Fibroblast of upper back skin (primary cell): ENCODE measurements at places on chromosomes 5 and 9.

DNA sequence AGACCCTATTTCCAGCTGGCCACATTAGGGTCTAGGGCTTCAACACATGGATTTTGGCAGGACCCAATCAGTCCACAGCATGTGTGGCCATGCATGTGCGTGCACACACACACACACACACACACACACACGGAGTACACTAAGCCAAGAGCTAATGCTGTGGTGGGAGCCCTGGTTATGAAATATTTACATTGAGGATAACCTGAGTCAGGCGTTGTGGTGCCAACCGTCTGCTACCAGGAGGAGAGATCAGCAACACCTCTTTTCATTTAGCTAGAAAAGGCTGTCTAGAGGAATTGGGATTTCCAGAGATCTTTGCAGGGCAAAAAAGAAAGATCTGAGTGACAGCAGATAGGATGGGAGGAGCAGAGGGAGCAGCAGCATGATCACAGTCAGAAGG, 141.5 kb downstream of the TRPM3 start:
- DNase-seq = peak; percentile 39

DNA sequence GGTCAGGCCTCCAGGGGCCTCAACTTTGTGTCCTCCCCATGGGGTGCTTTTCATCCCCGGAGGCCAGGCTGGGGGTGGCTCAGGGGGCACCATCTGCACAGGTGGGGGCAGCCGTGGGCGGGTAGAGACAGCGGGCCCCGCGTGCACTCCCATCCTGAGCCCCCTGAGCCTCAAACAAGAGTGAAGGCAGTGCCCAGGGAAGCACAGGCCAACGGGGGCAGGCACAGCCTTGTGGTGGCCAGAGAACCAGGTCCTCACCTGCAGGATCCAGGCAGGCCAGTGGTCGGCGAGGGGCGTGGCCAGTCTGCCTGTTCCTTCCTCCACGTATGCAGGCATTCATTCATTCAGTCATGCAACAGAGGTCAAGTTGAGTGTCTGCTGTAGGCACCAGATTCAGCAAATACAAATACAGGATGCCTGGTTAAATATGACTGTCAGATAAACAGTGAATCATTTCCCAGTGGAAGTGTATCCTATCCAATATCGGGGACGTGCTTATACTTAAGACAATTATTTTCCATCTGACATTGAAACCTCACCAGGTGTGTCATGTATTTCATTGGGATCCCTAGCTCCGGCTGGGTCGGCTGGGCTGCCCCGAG, 22.3 kb downstream of the KCNT1 start:
- DNase-seq = no peak

- peak; percentile 37 for DNase-seq
Measured at GRCh38 chr9:133855802-133856521, 117.8 kb upstream of the SARDH start.

DNA sequence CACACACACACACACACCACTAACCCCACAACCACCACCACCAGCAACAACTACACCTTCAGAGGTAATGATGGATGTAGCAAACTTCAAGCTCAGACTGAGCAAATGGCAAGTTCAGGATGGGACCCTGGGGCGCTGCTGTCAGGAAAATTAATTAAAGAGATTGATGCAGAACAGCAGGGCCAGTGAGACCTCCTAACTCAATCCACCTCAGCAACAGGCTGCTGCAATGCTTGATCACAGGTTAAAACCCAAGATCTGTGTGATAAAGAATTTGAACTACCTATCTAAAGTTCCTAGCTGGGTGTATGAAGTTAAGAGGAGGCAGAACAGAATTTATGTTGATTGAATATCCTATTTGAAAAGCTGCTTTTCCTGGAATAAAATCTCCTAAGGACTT, 140.3 kb upstream of the FER start:
- DNase-seq = no peak

GRCh38 chr5:155259648-155260047, 246.1 kb downstream of the KIF4B start:
- no peak for DNase-seq

DNA sequence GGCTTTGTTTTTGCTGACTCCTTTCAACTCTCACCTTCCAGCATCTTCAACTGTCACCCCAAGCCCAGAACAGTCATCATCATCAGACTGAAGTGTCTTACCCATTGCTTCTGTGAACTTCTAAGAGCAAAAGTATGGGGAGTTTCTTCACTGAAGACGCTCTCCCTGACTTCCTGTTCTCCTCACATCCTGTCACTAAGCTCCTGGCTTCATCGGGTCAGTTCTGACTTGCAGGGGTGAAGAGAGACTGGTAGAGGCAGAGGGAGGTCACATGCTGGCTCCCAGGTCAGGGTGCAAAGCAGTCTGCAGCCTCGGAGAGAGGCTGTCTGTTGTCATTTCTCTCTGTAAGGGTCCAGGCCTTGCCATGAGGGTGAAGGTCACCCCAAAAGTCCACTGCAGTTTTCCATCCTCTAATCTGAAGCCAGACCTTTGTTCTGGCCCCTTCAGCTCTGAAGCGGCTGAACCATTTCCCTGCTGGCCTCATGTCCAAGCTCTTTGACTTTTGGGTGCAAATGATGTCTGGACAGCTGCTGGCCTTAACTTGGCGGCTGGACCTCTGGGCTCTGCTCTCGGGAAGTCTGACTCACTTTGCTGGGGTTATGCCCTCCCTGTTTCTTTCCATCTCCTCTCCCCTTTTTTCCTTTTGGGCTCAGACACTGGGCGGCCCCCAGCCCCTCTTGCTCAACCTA, 305.0 kb downstream of the RAB3C start:
- DNase-seq = no peak

GRCh38 chr5:121748686-121749085, 103.0 kb upstream of the FTMT start:
- DNase-seq = no peak

- no peak for DNase-seq
Measured at GRCh38 chr5:121762426-121762825, 89.3 kb upstream of the FTMT start.

- DNase-seq = peak; percentile 61
Measured at GRCh38 chr9:1217076-1217475, 166.9 kb downstream of the DMRT2 start.

- no peak for DNase-seq
Measured at GRCh38 chr5:473551-474192, 30.7 kb downstream of the EXOC3 start.

DNA sequence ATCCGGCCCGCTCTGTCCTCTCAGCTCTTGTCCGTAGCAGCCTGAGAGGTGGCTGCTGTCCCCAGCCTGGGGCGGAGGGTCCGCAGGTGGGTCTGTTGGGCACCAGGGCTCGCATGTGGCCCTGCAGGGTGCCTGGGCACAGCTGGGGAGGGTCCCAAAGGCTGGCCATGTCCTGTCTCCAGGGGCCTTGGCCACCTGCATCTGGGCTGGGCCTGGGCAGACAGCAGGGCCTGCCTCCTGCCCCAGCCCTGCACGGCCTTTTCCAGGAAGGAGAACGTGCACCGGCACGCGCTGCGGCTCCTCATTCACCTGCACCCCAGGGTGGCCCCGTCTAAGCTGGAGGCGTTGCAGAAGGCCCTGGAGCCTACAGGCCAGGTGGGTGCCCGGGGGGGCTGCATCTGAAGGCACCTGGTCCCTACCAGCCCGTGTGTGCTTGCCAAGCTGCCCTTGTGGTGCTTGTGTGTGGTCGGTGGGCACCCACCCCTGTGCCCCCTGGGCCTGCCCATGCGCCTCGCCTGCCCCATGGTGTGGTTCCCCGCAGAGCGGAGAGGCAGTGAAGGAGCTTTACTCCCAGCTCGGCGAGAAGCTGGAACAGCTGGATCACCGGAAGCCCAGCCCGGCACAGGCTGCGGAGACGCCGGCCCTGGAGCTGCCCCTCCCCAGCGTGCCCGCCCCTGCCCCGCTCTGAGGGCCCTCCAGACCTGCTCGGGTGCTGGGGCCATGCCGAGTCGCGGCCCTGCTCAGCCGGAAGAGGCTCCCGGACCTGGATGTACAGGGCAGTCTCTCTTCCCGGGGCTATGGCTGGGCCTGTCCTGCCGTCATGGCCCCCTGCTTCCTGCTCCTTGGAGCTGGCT, 5.1 kb upstream of the TOR4A start:
- DNase-seq = no peak

- DNase-seq = no peak
Measured at GRCh38 chr5:45694255-45694814, 1.8 kb downstream of the HCN1 start.

DNA sequence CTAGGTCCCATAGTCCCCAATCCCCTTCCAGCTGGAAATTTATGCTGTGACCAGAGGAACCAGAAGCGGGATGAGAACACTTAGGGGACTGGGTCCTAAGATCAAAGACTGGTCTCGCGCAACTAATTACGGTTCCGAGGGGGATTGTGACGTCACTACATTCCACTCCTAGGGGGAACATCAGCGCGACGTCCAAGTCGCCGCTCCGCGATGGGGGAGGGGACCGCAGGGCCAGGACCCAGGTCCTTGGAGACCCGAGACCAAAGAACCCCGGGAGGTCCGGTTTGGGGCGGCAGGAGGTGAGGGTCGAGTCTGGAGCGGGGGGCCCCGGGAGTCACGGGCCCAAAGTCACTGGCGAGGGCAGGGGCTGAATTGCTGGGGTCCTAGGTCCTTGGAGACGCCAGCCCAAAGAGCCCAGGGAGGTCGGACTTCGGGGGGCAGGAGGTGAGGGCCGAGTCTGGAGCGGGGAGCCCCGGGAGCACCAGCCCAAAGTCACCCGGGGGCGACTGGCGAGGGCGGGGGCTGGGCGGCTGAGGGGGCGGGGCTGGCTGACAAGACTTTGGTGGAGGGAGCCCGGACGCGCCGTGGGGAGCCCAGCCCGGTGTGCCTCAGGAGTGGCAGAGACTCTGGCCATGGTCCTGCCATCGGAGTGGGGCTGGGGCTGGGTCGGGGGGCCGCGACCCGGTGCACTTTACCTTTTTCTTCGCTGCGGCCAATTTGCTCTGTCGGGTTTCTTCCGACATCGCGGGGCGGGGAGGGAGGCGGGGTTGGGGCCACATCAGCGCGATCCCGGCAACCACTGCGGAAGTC, at the start of gene GOLGA2:
GOLGA2 (minus strand) TSS at position 810 of the 810 bp plus-strand sequence; CDS start at position 779, 31 bp downstream.
- peak; percentile 61 for DNase-seq

DNA sequence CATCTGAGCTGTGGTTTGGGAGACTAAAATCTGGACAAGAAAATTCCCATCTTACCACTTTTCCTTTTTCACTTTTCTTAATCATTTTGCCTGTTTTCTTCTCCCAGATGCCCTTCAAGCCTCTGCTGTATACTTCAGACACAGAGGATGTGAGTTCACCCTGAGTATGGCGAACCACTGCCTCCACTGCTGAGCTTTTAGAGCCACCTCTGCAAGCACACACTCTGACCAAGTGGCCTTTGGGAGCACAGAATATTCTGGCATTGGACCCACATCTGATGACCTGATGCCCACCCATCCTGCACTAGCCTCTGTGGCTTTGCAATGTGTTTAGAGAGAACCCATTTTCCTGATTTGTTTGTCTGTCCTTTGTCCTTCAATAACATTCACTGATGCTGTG, 32.5 kb downstream of the TERT start:
- DNase-seq = no peak

- DNase-seq = no peak
Measured at GRCh38 chr9:133533857-133534256, 647 bp upstream of the ADAMTSL2 start.

GRCh38 chr5:10151656-10152055, 98.0 kb downstream of the ATPSCKMT start:
- no peak for DNase-seq

DNA sequence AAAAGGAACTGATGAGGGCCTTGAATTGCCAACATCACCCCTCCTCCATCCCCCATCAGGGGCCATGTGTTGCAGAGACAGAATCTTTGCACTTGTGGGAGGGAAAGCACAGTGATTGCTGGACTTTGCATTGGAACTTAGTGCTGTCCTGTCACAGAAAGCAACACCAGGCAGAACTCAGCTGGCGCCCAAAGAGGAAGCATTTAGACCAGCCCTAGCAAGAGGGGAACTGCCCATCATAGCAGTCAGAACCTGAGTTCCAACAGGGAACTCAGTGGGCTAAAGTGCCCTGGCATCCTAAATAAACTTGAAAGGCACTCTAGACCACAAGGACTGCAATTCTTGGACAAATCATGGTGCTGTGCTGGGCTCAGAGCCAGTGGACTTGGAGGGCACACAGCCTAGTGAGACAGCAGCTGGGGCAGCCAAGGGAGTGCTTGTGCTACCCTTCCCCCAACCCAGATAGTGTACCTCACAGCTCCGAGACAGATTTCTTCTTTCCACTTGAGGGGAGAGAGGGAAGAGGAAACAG, 128.1 kb downstream of the ACTL7B start:
- no peak for DNase-seq

- DNase-seq = no peak
Measured at GRCh38 chr9:19870988-19871387, 82.2 kb upstream of the SLC24A2 start.

DNA sequence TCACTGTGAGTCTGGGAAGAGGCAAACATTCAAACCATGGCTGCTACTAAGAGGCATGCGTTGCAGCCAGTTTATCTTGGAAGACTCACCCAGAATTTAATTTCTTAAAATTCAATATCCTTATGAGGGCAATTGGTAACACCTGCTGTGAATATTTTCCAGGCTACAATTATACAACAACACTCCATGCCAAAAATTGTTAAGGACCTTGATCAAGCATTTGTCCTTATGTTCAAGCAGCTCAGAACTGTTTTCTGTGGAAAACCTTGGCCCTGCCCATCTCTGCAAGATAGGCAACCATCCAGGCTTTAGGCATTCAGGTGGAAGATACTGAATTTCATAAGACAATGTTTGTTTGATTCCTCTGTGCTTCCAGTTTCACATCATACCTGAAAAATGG, 327.8 kb downstream of the FBXL7 start:
- DNase-seq = no peak

DNA sequence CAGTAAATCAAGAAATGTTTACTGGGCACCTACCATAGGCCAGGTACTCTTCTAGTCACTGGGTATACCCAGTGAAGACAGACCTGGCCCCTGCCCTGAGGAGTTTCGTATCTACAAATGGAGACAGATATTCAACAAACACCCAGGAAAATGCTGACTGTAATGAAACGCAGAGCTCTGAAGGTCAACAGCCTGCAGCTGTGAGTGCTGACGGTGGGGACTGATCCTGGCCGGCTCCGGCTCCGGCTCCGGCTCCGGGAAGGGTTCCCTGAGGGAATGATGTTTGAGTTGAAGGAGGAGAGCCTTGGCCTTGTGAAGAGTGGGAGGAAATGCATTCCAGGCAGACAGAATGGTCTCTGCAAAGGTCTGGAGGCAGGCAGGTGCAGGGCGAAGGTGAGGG, 23.1 kb downstream of the FGFR4 start:
- no peak for DNase-seq

- no peak for DNase-seq
Measured at GRCh38 chr9:27441741-27442070, 82.4 kb upstream of the IFNK start.

- no peak for DNase-seq
Measured at GRCh38 chr5:14675865-14676300, 11.4 kb downstream of the OTULIN start.

GRCh38 chr5:109455598-109456096, 45.9 kb upstream of the PJA2 start:
- DNase-seq = peak; percentile 96

DNA sequence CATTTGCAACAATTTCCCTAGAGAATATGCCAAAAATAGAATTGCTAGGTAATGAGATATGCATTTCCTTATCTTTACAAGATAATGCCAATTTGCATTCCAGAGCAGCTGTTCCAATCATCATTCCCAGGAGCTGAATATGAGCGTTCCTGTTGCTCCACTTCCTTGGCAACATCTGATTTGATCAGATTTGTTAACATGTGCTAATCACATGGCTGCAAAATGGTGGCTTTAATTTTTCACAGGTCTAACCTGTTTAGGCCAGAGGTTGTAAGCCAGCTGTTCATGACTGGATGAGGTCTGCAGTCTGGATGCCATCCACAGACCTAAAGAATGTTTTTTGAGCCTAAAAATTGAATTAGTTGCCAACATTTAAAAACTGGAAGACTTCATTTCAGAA, 220.7 kb upstream of the IL12B start:
- no peak for DNase-seq
